Thymus (tissue), 14 donors: ENCODE measurements at places on chromosomes 1 and 21.

- no peak for DNase-seq
Observed at GRCh38 chr1:241857131-241857530, 9.1 kb downstream of the EXO1 start.

DNA sequence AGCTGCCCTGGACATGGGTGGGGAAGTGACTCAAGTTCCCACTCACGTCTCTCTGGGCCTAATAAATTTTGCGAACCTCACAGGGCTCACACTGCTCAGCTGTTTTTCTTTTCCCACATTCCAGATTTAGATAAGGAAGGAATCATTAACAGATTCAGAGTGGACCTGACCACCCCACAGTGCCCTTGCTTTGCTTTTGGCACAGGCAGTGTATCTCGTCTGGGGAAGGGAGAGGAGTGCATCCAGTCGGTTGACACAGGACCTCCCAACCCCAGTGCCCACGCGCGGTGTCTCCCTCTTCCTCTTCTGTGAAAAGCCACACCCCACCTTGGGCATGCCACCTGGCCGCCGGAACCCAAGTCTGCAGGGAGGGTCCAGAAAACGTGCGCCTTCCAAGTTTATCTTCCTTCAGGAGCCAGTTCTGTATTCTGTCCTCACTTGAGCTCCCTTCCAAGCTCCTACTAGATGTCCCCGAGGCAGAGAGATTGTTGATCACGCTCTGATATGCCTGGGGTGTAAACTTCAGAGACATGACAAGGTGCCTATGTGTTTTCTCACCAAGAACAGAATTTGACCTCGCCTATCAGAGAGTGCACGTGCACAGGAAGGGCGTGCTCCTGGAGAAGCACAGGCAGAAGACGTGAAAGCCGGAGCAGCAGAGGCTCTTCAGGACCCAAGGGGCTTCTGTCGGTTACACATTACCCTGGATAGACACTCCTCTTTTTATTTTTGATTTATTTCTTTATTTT, 9.5 kb upstream of the SLC2A5 start:
- no peak for DNase-seq

DNA sequence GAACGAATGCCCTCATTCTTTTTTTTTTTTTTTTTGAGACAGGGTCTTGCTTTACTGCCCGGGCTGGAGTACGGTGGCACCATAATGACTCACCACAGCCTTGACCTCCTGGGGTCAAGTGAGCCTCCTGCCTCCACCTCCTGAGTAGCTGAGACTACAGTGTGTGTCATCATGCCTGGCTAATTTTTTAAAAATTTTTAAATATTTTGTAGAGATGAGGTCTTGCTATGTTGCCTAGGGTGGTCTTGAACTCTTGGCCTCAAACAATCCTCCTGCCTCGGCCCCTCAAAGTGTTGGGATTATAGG, 69.4 kb downstream of the ALG14 start:
- DNase-seq = no peak

DNA sequence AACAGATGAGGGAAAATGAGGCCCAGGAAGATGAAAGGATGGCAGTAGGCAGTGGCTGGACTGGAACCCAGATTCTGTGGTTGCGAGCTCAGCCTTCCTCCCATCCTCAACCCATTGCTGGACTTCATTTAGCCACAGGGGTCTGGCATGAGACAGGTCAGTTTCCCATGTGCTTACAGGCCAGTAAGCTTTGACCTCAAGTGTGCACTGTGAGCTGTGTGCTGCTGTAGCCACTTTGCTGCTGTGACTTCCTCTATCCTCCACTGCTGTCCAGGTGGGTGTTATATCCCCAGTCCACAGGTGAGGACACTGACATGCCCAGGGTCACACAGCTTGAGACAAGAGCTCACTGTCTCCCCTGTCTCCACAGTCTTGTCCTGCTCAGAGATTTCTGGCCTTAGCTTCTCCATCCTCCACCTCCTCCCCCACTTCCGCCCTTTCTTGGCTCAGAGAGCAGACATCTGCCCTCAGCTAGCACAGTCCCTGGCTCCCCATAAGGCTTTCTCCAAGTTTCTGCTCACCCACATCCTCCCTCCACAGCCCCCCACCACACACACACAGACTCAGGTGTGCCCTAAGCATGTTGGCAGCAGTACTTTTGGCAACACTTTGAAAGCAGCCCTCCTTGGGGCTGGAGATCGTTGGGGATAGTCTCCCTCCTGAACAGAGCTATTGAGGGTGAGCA, 7.3 kb downstream of the IGSF21 start:
- no peak for DNase-seq

GRCh38 chr1:71135571-71135970, 54.7 kb upstream of the ZRANB2 start:
- no peak for DNase-seq
